ENCODE measurements at places on chromosomes 12 and 14.

DNA sequence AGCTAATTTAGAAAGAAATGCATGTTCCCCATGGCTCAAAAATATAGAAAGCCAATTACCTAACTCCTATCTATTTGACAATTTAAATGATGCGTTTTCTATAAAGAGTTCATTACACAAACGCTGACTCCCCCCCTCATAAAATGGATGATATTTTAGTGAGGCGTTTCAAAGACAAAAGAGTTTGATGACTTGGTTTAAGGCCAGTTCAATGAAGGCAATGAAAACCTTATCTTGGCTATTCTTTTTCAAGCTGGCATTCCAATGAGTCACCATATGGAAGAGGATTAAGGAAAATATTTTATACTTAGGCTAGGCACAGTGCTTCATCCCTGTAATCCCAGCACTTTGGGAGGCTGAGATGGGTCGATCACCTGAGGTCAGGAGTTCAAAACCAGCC lies 62.7 kb downstream of the HMGA2 start:
- DNase-seq: no peak

DNA sequence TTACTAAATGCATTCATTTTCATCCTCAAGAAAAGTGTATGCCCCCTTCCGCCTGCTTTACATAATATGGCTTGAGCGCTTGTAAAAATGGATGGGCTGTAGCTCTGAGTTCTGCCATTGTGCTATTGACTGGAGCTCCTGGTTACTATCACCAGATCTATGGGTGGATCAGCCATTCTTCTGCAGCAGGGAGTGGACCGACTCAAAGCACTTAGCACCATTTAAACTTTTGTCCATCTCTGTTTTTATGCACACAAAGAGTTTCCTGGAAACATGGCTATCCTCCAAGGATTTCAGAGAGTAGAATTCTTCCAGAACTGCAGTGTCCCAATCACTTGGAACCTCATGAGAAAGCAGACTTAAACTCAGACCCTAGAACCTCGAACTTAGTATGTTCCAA lies 4.5 kb upstream of the NUMB start:
- no peak for DNase-seq

- DNase-seq: no peak
Measured at GRCh38 chr12:132079200-132079599, 64.9 kb downstream of the DDX51 start.

GRCh38 chr14:96588410-96589257 lies 86.5 kb downstream of the PAPOLA start:
- DNase-seq: no peak

Data from Right ventricle myocardium superior (tissue), 1 donor.